Stimulated activated CD8-positive, alpha-beta memory T cell treated with anti-CD3 and anti-CD28 coated beads, Interleukin-15, amount 100 ng/mL, for 24 hours (primary cell): ENCODE measurements at places on chromosomes 4 and X.

GRCh38 chr4:128979934-128980333 is 113.4 kb downstream of the SCLT1 start:
- DNase-seq = no peak

DNA sequence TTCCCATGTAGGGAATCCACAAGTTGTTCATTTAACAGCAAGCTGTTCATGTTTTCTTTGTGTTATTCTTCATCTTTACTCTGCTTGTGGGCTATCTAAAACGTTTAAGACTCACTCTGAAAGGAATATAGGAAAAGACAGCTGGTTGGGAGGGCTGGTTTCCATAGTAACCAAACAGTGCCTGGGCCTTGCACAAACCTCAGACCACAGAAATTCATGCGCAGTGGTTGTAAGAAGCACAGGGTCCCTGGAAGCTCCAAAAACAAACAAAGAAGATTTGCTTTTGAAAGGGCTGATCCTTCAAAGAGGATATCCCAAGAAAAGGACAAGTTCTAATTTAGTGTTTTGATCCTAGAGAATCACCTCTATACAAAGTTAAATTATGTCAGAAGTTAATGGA is 7.8 kb downstream of the SERTM2 start:
- no peak for DNase-seq

DNA sequence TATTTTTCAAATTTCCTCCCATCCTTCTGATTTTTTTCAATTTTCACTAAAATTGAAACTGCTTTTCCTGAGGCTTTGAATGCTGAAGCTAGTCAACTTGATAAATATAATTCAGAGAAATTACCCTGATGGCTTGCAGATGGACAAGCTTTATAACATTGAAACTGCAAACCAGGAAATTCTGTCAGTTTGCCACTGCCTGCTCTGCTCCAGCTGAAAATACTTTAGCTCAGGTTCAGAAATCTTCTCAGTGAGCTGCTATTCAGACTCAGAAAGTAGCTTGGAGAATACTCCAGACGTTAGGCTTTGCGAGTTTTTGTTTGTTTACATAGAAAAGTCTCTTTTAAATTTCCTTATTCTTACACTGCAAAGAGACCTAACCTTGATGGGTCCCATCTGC is 1574.7 kb downstream of the STIM2 start:
- DNase-seq = no peak

DNA sequence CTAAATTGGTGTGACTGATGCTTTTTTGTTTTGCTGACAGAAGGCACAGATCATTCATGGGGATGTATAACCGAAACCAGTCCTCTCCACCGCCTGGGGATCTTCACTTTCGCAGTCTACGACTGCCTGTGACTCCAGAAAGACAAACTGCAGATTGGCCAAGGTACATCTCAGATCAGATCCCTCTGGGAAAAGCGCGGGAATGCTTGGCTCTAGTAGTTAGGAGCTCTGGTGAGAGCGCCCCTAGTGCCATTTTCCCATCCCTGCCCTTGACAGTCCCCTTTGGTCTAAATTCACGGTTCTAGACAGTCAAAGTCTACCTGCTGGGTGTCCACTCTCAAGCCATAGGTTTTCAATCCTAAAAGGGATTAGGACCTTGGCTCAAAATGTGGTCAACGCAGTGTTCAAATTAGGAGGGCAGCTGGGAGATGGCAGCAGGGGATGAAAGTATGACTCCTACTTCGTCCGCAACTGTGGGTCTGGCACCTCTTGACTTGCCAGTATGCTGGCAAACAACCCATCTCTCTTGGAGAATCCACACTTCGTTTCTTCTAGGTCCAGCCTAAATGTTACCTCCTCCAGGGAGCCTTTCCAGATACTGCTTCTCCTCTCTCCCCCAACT is 6.9 kb upstream of the HAND2 start:
- DNase-seq = no peak

GRCh38 chr4:173442223-173442932 is 43.5 kb upstream of the SCRG1 start:
- DNase-seq = no peak

DNA sequence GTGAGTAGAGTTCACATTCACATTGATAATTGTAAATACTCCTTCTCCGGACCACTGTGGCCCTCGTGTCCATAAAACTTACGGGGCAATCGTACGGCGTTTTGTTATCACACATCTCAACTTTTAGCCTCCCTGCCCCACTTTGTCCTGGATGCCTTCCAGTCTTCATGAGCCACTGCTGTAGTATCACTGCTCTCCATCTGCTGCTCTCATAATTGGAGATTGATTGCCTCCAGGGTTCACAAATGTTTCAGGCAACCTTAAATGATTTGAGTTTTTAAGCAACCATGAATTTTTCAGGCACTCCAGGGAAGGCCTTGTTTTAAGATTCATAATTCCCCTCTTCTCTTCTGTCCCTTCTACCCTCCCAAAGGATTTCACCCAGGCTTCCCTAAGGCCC is 28.4 kb downstream of the ALPK1 start:
- DNase-seq = no peak

- no peak for DNase-seq
Observed at GRCh38 chrX:39755143-39756032, 342.4 kb downstream of the BCOR start.

DNA sequence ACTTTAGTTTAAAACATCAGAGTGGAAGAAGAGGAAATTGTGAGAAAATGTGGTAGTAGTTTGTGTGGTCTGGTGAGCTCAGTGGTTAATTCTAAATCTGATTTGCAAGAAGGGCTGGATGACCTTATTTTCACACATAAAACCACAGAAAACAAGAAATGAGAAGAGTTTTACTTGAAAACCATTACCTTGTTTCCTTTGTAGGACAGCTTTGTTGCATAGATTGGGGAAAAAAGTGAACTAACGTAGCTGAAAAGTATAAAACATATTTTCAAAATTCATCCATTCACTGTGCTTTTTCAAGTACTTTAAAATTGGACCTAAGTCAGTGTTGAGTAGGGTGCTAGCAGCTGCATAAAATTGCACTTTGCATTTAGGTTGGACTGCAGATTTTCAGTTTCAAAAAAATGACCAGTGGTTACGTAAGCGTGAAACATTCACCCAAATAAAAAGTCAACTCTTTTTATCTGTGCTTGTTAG is 211.3 kb downstream of the ARHGAP10 start:
- DNase-seq = no peak

DNA sequence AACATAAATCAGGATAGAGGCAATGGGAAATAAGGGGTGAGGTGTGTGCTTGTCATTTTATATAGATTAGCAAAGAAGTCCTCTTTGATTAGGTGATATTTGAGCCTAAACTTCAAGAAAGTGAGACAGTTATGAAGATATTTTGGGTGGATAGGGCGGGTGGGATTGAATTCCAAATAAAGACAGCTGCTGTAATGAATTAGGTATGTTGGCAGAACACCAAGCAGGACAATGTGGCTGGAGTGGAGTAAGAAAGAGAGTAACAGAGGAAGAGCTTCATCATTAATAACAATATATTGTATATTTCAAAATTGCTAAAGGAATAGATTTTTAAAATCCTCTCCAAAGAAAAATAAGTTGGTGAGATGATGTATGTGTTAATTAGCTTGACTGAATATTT is 91.0 kb upstream of the CENPE start:
- no peak for DNase-seq
